ENCODE measurements at places on chromosomes 7 and 10. TPM values are rescaled to one million over a fixed set of nuclear protein-coding genes. Genes with fewer than 3 reads are reported as not detected.

DNA sequence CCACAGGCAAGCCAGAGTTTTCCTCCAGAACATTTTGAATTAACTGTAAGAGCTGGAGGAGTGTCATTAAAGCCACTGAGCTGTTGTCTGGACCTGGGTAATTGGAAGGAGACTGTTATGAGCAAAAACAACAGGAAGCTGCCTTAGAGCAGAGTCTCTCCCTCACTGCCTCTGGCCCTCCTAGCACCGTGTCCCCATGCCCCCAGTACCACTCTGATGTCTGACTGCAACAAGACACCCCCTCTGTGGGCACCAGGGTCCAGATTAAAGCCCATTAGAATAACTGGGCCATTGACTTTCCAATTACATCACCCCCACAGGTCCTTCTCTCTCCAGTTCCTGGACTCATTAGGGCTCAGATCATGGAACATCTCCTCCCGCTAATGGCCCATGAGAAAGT, 216.3 kb downstream of the USP6NL start:
- no peak overlapping the region for H3K27ac ChIP-seq
- H3K4me1 ChIP-seq: no peaks in the 10 kb centered on the region
- H3K27me3 ChIP-seq: peaks cover 3% of the 10 kb centered on the region
- no peak for DNase-seq
- no peak overlapping the region for H3K4me3 ChIP-seq

DNA sequence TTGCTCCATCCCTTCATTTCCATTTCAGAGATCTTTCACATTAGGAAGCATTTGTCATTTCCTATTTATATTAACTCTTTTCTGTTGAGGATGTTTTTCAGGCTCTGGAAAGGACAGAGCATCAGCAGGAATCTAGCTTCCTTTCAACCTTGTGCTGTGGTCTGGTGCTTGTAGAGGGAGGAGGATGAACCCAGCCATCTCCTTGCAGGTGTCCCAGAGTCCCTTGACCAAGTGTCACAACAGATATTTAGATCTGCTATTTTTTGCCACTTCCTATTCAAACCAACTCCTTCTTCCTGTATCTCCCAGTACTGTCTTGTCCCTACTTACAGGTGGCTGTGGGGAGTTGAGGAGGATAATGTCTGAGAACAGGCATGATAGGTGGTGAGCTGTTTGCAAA, 742.8 kb downstream of the GRID1 start:
- H3K27ac ChIP-seq: no peak overlapping the region
- H3K27me3 ChIP-seq: peaks cover 2% of the 10 kb centered on the region
- H3K4me1 ChIP-seq: no peaks in the 10 kb centered on the region
- no peak for DNase-seq
- H3K4me3 ChIP-seq: no peak overlapping the region

- H3K4me1 ChIP-seq: no peaks in the 10 kb centered on the region
- no peak overlapping the region for H3K4me3 ChIP-seq
- DNase-seq: no peak
- no peak overlapping the region for H3K27ac ChIP-seq
These were observed 113.7 kb downstream of the PHTF2 start for GRCh38 chr7:77912293-77912692.

DNA sequence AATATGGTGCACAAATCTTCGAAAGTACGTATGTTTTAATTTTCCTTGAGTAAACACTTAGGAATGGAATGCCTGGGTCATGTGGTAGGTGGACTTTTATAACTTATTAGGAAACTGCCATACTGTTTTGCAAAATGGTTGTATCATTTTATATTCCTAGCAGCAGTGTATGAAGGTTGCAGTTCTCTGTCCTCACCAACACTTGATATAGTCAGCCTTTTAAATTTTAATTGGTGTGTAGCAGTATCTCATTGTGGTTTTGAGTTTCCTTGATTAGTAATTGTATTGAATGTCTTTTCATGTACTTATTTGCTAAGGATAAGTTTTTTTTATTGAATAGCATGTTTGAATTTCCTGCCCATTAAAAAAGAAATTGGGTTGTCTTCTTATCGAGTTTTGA, 926 bp upstream of the PCBD1 start:
- no peak for DNase-seq
- H3K27ac ChIP-seq: no peak overlapping the region
- peaks cover 2% of the 10 kb centered on the region for H3K27me3 ChIP-seq
- peak overlapping the region; percentile 89 for H3K4me3 ChIP-seq
- H3K36me3 ChIP-seq: peaks cover 4% of the 10 kb centered on the region

DNA sequence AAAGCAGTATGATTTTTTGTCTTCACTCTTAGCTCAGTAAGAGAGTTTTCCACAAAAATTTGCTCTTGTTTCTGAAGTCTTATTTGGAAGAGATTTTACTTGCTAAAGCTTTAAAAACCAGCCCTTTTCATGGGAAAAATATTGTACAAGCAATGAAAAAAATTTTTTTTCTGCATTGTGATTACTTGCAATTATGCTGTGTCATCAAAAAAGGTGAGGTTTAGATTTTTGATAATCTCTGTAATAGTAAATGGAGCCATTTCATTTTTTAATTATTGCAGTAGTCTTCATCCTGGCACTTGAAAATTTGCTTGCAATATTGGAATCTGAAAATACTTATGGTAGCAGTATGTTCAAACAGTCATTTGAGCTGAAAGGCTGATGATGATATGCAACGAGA, 447.4 kb downstream of the SH2D4B start:
- no peaks in the 10 kb centered on the region for H3K36me3 ChIP-seq
- no peaks in the 10 kb centered on the region for H3K27me3 ChIP-seq
- DNase-seq: no peak

DNA sequence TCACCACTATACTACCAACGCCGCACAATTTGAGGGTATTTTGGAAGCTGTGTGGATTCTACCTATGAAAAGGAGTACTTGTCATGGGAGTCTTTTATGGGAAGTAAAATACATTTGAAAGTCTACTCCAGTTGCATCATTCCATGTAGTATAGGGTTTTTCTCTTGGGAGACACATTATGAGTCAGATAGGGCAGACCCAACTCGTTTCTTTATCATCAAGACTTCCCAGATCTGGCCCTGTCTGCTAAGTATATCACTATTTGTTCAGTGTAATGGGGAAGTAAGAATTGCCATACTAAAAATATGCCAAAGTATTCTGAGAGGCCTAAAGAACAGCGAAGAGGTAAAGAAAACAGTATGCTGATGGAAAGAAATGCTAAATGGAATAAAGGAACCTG, 144.2 kb downstream of the SPAG6 start:
- no peak overlapping the region for H3K4me3 ChIP-seq
- peaks cover 5% of the 10 kb centered on the region for H3K27me3 ChIP-seq
- H3K36me3 ChIP-seq: no peaks in the 10 kb centered on the region
- H3K4me1 ChIP-seq: no peaks in the 10 kb centered on the region
- no peak for DNase-seq
- H3K27ac ChIP-seq: no peak overlapping the region

GRCh38 chr10:19788075-19788686, 28.1 kb upstream of the PLXDC2 start:
- peak; percentile 34 for DNase-seq
- no peaks in the 10 kb centered on the region for H3K27me3 ChIP-seq
- no peak overlapping the region for H3K4me3 ChIP-seq
- no peak overlapping the region for H3K27ac ChIP-seq
- peaks cover 5% of the 10 kb centered on the region for H3K4me1 ChIP-seq

GRCh38 chr10:128007971-128008370, 101.1 kb downstream of the PTPRE start:
- H3K36me3 ChIP-seq: no peaks in the 10 kb centered on the region
- H3K4me3 ChIP-seq: no peak overlapping the region
- H3K27me3 ChIP-seq: peaks cover 8% of the 10 kb centered on the region
- DNase-seq: no peak
- no peak overlapping the region for H3K27ac ChIP-seq

DNA sequence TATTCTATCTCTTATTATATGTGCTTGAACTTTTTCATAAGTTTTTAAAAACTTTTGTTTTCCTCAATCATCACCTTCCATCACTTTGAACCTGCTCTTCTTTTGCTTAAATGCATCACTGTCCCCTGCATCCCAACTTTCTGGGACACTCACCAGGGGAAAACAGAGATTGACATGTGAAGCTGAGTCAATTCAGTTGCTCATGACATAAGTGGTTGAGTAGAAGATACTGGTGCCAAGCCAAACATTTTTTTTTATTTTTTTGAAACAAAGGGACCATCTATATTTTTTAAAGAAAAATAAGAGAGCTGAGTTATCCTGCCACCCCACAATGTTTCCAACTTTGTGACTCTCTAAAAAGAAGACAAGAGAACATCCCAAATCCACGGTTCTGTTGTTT, 61.8 kb upstream of the AHR start:
- no peak overlapping the region for H3K4me3 ChIP-seq
- H3K27ac ChIP-seq: no peak overlapping the region
- H3K36me3 ChIP-seq: no peaks in the 10 kb centered on the region
- no peak for DNase-seq
- no peaks in the 10 kb centered on the region for H3K27me3 ChIP-seq
- peaks cover 7% of the 10 kb centered on the region for H3K4me1 ChIP-seq

DNA sequence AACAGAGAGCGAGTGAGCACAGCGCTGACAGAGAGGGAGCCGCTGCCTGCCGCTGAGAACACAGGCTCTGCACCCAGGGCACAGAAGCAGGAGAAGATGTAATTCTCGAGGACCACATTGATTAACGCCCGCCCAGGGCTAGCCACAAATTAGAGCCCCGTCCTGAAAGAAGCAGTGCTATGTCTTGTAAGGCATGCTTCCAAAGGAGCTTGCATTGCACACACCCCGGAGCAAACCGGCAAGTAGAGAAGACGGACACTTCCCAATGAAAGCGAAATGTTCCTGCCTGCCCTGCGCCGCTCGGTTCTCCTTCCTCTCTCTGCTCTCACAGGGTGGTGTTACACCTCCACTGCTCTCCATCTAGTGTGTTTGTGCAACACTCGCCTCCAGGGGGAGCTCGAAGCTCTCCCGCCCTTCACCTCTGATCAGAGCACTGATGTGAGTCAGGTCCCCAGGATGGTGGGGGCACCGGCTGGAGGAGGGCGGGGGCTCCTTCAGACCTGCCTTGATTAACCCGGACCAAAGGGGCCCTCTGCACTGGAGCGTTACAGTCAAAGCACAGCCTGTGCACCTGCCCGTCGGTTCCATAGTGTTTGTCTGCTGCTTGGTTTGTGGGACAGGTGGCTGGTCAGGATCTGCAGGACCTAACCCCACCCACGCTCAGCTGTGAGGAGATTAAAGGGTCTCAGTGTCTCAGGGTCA, 316.5 kb downstream of the ADARB2 start:
- no peaks in the 10 kb centered on the region for H3K36me3 ChIP-seq
- peak overlapping the region; percentile 70 for H3K4me3 ChIP-seq
- H3K27me3 ChIP-seq: peaks cover 10% of the 10 kb centered on the region
- H3K27ac ChIP-seq: peak overlapping the region; percentile 63

DNA sequence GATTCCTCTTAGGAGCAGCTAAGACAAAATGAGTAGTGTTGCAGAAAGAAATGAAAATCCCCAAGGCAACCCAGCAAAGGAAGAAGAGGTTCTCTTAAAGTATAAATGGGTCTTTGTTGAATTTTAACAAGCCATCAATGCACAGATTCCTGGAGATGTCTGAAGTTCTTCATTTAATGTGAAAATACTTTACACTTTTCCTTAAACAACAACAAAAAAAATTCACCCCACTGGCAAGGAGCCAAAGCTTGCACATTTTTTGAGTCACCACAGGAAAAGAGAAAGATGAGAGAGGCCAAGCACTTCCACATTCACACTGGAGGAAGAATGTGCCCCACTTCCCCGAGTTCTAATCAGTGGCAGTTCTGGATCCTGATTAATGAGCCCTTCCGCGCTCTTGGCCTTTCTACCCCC, 286.4 kb upstream of the MEOX2 start:
- no peaks in the 10 kb centered on the region for H3K27me3 ChIP-seq
- peaks cover 22% of the 10 kb centered on the region for H3K4me1 ChIP-seq

DNA sequence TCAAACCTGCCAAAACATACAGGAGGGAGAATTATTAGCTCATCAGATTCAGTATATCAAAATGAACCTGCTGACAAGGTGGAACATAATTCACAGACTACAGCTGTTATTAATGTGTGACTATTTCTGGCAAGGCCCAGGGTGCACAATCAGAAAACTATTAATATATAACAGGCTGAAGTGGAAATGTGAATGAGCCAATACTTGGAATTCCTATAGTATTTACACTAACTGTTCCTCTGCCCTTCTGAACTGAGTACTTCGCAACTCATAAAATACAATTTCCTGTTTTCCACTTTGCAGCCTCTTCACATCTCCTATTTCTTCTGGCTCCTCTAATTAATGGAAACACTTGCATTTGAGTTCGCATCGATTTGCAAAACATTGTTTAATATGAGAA, 330.8 kb downstream of the DPP6 start:
- no peaks in the 10 kb centered on the region for H3K4me1 ChIP-seq
- no peaks in the 10 kb centered on the region for H3K36me3 ChIP-seq
- DNase-seq: no peak
- no peak overlapping the region for H3K4me3 ChIP-seq
- no peak overlapping the region for H3K27ac ChIP-seq
- peaks cover 4% of the 10 kb centered on the region for H3K27me3 ChIP-seq

GRCh38 chr7:30552330-30552729, 42.3 kb upstream of the GARS1 start:
- no peaks in the 10 kb centered on the region for H3K27me3 ChIP-seq
- no peak for DNase-seq
- H3K36me3 ChIP-seq: peaks cover 12% of the 10 kb centered on the region
- H3K27ac ChIP-seq: no peak overlapping the region

GRCh38 chr10:95559471-95559870, 1.7 kb downstream of the SORBS1 start:
- H3K36me3 ChIP-seq: no peaks in the 10 kb centered on the region
- peak overlapping the region; percentile 38 for H3K27ac ChIP-seq
- H3K4me1 ChIP-seq: peaks cover 41% of the 10 kb centered on the region
- peak overlapping the region; percentile 96 for H3K4me3 ChIP-seq

- no peaks in the 10 kb centered on the region for H3K4me1 ChIP-seq
- H3K36me3 ChIP-seq: peaks cover 2% of the 10 kb centered on the region
- no peak overlapping the region for H3K4me3 ChIP-seq
- no peak for DNase-seq
- no peaks in the 10 kb centered on the region for H3K27me3 ChIP-seq
These were observed 66.1 kb downstream of the ZMYND11 start for GRCh38 chr10:201328-201771.

- H3K27me3 ChIP-seq: peaks cover 98% of the 10 kb centered on the region
- no peak within 1 kb of the TSS for H3K27ac ChIP-seq
These were observed at the start of gene NEUROG3 for GRCh38 chr10:69573056-69573806. Gene NEUROG3, minus strand, starts transcription at chr10:69573422. Its CDS starts 379 bp downstream, at chr10:69573043.

- no peak overlapping the region for H3K4me3 ChIP-seq
- peaks cover 14% of the 10 kb centered on the region for H3K4me1 ChIP-seq
- H3K27me3 ChIP-seq: no peaks in the 10 kb centered on the region
These were observed 11.4 kb downstream of the BLNK start for GRCh38 chr10:96260014-96260413.

- peak overlapping the region; percentile 77 for H3K4me3 ChIP-seq
- peak overlapping the region; percentile 96 for H3K27ac ChIP-seq
- DNase-seq: no peak
- H3K27me3 ChIP-seq: no peaks in the 10 kb centered on the region
- peaks cover 49% of the 10 kb centered on the region for H3K4me1 ChIP-seq
These were observed 325.5 kb downstream of the SFMBT2 start for GRCh38 chr10:7085147-7085912.

GRCh38 chr7:150471886-150472285, 21.5 kb downstream of the GIMAP8 start:
- H3K27ac ChIP-seq: peak overlapping the region; percentile 1
- H3K4me1 ChIP-seq: peaks cover 6% of the 10 kb centered on the region
- no peak for DNase-seq
- no peak overlapping the region for H3K4me3 ChIP-seq

Gene EGFR
- total RNA-seq: 2.3 TPM

Gene ACSL5
- total RNA-seq: not detected

Gene HOGA1
- 0.36 TPM for total RNA-seq

Gene TMEM229A
- 10.9 TPM for total RNA-seq

Gene SFTPA1
- not detected for total RNA-seq

Gene HOXA1
- 3.5 TPM for total RNA-seq

Gene CRTAC1
- 1.1 TPM for total RNA-seq

Gene LRRC17
- total RNA-seq: 35.8 TPM

Gene SPDYE9
- not detected for total RNA-seq

Gene ANKRD2
- not detected for total RNA-seq

Data from neural crest cell (in vitro differentiated cells).